ENCODE measurements at places on chromosomes 16 and 17.

DNA sequence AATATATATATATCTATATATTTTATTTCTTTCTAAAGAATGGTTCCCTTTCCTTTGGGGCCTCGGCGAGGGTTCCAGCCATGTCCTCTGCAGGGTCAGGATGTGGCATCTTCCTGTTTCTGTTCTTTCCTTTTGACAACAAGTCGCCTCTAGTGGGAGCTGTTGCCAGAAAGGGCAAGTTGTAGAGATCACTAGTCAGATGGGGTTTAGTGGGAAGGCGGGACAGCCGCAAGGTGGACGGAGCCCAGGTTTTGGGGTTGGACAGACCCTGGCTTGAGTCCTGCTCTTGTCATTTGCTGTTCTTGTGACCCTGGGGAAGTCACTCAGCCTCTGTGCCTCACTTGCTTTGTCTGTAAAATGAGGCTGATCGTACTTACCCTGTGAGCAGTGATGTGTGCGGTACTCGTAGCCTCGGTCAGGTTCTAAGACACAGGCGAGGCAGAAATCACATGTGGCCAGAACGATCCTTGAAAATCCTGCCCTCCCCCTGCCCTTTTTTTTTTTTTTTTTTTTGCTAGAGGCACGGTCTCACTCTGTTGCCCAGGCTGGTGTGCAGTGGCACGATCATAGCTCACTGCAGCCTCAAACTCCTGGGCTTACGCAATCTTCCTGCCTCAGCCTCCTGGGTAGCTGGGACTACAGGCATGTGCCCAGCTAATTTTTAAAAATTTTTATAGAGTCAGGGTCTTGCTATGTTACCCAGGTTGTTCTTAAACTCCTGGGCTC, 80.1 kb downstream of the ABCC6 start:
- no peak for DNase-seq

GRCh38 chr16:64133366-64133765, 988.5 kb downstream of the CDH11 start:
- DNase-seq = peak; percentile 15

DNA sequence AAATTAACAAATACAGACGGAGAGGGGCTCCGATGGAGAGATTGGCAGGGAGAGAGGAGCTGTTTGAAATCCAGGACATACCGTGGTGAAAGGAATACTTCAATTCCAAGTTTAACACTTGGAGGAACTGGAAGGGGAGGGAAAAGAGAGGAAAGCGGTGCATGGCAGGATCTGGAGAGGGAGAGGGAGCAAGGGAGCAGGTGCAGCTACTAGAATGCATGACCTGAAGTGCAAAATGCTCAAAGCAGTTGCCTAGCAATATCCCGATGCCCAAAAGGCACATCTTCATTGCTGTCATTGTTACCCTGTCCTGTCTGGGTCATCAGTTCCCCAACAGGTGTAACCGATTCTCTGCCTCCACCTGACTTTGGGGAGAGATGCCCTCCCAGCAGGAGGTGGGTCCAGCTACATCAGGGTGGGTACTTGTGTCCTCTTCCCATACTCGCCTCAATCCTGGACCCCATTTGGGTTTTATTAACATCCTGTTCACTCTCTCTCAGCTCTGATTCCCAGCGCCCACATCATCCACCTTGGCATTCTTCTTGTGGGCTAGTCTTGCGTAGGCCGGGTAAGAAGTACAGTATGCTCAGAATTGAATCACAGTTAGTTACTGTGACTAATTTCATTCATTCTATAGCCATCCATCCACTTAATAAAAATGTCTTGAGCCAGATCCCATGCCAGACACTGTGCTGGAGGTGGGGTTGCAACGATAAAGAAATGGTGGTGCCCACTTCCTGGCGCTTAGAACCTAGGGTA, 37.4 kb upstream of the EMP2 start:
- no peak for DNase-seq

GRCh38 chr16:49687476-49688002, 168.4 kb downstream of the ZNF423 start:
- no peak for DNase-seq

GRCh38 chr17:68456339-68457167, 743 bp downstream of the WIPI1 start:
- DNase-seq = peak; percentile 87

DNA sequence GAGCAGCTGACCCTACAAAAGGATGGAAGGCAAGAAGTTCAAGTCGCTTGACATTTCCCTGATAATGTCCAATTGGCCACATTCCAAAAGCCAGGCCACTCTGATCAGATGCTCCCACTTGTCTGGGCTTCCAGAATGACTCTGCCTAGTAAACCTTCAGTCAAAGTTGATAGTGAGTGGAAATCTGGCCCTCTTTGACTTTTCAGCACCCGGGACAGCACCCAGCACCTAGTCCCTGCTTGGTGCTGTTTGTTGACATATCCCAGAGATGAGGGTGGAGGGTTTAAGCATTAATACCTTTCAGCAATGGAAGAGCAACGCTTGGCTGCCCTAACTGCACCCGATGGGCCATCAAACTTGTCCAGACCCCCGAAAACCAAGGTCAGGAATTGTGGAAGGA, 131.3 kb downstream of the AIPL1 start:
- DNase-seq = no peak

DNA sequence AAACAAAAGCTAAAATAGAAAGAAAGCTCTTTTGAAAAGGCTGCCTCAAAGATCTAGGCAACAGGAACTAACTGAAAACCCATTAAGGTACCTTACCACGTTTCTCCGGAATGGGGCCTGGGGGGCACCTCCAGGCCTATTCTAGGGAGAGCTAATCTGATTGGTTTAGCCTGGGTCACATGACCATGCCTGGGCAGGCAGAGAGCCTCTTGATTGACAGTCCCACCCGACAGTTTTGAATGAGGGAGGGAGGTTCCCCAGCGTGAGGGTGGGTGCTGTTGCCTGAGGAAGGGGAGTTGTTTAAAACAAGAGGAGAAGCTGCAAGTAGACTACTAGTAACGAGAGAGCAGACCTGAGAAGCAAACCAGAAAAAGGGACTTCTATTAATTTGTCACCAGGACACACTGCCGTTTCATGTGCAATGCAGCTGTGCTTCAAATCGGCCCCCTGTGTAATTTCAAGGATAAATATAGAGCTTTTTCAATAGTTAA, 143.4 kb upstream of the HS3ST2 start:
- peak; percentile 59 for DNase-seq

GRCh38 chr17:79024901-79025737, 1.1 kb downstream of the C1QTNF1 start:
- no peak for DNase-seq

- DNase-seq = no peak
These were observed 223.3 kb downstream of the CBLN1 start for GRCh38 chr16:49058382-49058781.

- no peak for DNase-seq
These were observed 6.5 kb downstream of the ADAT1 start for GRCh38 chr16:75616521-75617010.

- DNase-seq = peak; percentile 74
These were observed 4.4 kb downstream of the LGALS9 start for GRCh38 chr17:27635275-27635823.

DNA sequence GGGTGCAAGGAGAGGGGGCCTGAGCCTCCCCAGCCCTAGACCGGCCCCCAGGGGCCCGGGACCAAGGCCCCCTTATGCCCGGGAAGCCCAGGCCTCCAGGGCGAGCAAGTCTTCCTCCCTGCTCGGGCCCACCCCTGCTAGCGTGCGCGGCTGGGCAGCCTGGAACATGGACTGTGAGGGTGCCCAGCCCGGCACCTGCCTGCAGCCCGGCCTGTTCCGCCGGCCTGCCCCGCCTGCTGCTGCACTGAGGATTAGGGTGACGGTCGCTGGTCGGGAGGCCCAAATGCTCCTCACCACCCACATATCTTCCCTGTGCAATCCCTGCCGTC, 6.0 kb downstream of the HS3ST6 start:
- no peak for DNase-seq
